Activated T-cell treated with anti-CD3 and anti-CD28 coated beads, Interleukin-2, amount 50 U/mL, for 48 hours (primary cell): ENCODE measurements at places on chromosomes 6 and 20.

DNA sequence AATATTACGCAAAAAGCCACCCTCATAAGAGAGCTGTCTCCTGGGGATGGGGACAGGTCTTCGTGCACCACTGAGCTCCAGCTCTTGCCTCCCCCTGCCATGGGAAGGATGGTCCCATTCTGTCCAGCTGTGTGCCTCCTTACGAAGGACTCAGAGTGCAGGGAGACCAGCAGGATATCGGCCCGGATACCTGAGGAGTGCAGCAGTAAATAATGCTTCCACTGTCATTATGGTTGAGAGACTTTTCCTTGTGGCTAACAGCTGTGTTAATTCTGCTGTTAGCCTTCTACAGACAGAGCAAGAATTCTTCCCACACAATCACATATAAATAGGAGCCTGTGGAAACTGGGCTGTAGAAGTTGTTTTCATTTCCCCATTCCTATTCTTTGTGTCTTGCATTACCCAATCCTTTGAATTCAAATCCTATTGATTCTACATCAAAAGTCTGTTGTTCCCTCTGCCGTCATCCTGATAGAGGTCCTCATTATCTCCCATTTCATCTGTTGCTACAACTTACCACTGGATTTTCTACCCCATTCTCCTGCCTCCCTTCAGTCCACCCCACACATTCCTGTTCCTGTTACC is 364.6 kb upstream of the SOX4 start:
- DNase-seq, result no peak

GRCh38 chr6:168326294-168327261 is 7.0 kb upstream of the DACT2 start:
- no peak for DNase-seq

GRCh38 chr6:25155211-25155610 is 124.0 kb upstream of the CARMIL1 start:
- no peak for DNase-seq

- no peak for DNase-seq
Measured at GRCh38 chr6:21305893-21306332, 287.6 kb upstream of the SOX4 start.
